H1 (cell line): ENCODE measurements at places on chromosomes 7 and 10.

- no peaks in the 10 kb centered on the region for H3K27me3 ChIP-seq
- no peaks in the 10 kb centered on the region for H3K36me3 ChIP-seq
- H3K4me3 ChIP-seq, result no peak overlapping the region
- no peak for DNase-seq
Observed at GRCh38 chr10:133127291-133128125, 32.5 kb upstream of the KNDC1 start.

GRCh38 chr10:45380903-45381620 is 7.0 kb downstream of the ALOX5 start:
- no peaks in the 10 kb centered on the region for H3K27me3 ChIP-seq
- no peak for DNase-seq
- H3K4me3 ChIP-seq, result no peak overlapping the region
- H3K36me3 ChIP-seq, result no peaks in the 10 kb centered on the region
- H3K4me1 ChIP-seq, result no peaks in the 10 kb centered on the region

DNA sequence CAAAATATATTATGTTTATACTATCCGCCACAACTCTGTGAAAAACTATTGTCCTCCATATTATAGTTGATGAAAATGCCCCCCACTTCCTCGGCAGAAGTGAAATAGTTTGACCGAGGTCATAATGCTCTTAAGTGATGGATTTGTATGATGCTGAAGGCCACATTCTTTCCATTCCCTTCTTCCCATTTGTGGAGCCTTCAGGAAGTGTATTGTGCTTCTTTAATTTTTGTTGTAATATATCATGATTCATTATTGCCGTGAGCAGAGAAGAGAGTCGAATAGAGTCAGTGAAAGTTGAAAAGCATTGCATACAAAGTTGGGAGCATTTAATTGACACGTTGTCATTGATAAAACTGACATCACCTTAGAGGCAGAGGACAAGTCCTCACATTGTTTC is 460.3 kb downstream of the SUGCT start:
- H3K36me3 ChIP-seq, result no peaks in the 10 kb centered on the region
- no peaks in the 10 kb centered on the region for H3K4me1 ChIP-seq
- H3K27ac ChIP-seq, result no peak overlapping the region

GRCh38 chr10:84562592-84562991 is 234.2 kb downstream of the CCSER2 start:
- no peak overlapping the region for H3K4me3 ChIP-seq
- H3K36me3 ChIP-seq, result no peaks in the 10 kb centered on the region
- DNase-seq, result no peak
- H3K4me1 ChIP-seq, result peaks cover 3% of the 10 kb centered on the region

DNA sequence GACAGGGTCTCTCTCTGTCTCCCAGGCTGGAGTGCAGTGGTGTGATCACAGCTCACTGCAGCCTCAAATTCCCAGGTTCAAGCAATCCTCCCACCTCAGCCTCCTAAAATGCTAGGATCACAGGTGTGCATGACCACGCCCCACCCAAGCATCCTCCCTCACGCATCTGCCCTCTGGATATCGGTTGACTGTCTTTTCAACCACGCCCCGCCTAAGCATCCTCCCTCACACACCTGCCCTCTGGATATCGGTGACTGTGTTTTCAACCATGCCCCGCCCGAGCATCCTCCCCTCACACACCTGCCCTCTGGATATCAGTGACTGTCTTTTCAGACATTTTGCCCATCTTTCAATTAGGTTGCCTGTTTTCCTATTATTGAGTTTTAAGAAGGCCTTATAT is 140.5 kb downstream of the MAD1L1 start:
- H3K4me1 ChIP-seq, result no peaks in the 10 kb centered on the region
- no peak overlapping the region for H3K4me3 ChIP-seq
- no peak overlapping the region for H3K27ac ChIP-seq

DNA sequence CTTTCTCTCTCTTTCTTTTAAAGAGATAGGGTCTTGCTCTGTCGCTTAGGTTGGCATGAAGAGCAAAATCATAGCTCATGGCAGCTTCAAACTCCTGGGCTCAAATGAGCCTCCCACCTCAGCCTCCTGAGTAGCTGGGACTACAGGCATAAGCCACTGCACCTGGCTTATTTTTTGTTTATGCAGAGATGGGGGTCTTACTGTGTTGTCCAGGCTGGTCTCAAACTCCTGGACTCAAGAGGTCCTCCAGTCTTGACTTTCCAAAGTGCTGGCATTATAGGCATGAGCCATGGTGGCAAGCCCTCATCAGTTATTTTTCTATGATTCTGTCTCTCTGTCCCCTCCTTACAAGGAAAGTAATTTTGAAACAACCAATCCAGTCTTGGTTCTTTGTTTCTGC is 1.1 kb upstream of the BAG3 start:
- H3K4me3 ChIP-seq, result peak overlapping the region; percentile 93; the same call in 1 of the 2 replicates
- no peaks in the 10 kb centered on the region for H3K27me3 ChIP-seq
- H3K4me1 ChIP-seq, result peaks cover 2% of the 10 kb centered on the region
- H3K36me3 ChIP-seq, result no peaks in the 10 kb centered on the region
- H3K27ac ChIP-seq, result no peak overlapping the region
- no peak for DNase-seq

- no peaks in the 10 kb centered on the region for H3K4me1 ChIP-seq
- H3K36me3 ChIP-seq, result no peaks in the 10 kb centered on the region
- H3K27ac ChIP-seq, result no peak overlapping the region
- DNase-seq, result no peak
- H3K4me3 ChIP-seq, result no peak overlapping the region
Observed at GRCh38 chr7:77760809-77761453, 37.3 kb downstream of the TMEM60 start.

GRCh38 chr10:119687192-119688032 is 36.2 kb downstream of the BAG3 start:
- peak; percentile 94 for DNase-seq
- no peaks in the 10 kb centered on the region for H3K36me3 ChIP-seq
- peak overlapping the region; percentile 84 for H3K27ac ChIP-seq

GRCh38 chr10:48937796-48938195 is 1.8 kb downstream of the LRRC18 start:
- H3K4me3 ChIP-seq, result no peak overlapping the region
- H3K27me3 ChIP-seq, result no peaks in the 10 kb centered on the region; the same call in 1 of the 2 replicates
- H3K36me3 ChIP-seq, result no peaks in the 10 kb centered on the region
- no peaks in the 10 kb centered on the region for H3K4me1 ChIP-seq

DNA sequence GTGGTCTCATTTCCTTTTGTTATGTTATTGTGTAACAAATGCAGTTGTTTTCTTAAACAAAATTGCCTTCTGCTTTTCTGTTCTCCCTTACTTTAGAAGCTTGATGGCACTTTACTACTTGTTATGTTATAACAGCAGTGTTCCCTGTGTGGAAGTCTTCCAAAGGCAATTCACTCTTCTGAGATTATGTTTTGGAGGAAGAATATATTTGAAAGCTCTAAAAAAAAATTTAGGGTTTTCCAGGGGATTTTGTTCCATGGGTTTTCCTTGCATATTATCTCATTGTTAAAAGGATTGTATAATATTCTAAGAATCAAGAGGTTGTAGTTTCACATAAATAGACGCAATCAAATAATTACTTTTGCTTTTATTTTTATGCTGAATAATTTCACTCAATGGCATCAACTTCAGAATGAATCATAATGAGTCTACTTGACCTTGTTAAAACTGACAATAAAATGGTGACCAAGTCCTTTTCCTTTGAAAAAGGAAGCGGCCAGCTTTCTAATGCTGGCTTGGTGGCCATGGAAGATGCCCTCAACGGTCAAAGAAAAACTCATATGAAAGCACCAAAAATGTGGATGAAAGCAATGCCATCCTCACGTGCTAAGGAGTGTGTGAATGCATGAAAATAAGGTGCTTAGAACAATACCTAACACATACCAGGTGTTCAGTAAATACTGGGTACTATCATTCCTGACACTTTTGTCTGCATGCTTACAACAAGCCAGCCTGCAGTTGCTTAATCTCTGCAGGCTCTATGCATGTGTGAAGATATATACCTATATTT is 92.4 kb upstream of the KLF6 start:
- H3K4me1 ChIP-seq, result peaks cover 3% of the 10 kb centered on the region; the same call in 1 of the 2 replicates
- H3K4me3 ChIP-seq, result no peak overlapping the region
- H3K27ac ChIP-seq, result no peak overlapping the region
- DNase-seq, result no peak
- H3K36me3 ChIP-seq, result no peaks in the 10 kb centered on the region

DNA sequence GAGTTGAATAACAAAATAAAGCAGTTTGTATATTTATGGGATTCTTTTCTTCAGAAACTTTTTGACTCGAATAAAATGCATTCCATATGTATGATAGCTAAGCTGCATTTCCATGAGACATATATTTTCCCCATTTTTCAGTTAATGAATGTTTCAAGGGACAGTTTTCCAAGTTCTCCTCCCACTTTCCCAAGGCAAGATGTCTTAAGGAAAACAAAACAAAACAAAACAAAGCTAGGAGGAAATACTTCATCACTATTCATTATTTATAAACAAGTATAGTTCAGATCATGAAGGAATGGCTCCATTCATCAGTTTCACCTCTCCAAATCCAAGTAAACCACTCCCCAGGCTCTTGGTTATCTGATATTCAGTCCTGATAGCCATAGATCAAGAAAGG is 261.0 kb downstream of the WDR11 start:
- no peak overlapping the region for H3K27ac ChIP-seq
- no peaks in the 10 kb centered on the region for H3K36me3 ChIP-seq
- DNase-seq, result no peak
- peaks cover 7% of the 10 kb centered on the region; the same call in 1 of the 2 replicates for H3K4me1 ChIP-seq
- no peak overlapping the region for H3K4me3 ChIP-seq
- H3K27me3 ChIP-seq, result no peaks in the 10 kb centered on the region

- no peak for DNase-seq
- no peak overlapping the region for H3K27ac ChIP-seq
- H3K4me1 ChIP-seq, result no peaks in the 10 kb centered on the region
- no peaks in the 10 kb centered on the region for H3K27me3 ChIP-seq
Observed at GRCh38 chr10:112353046-112353445, 20.9 kb upstream of the ACSL5 start.

DNA sequence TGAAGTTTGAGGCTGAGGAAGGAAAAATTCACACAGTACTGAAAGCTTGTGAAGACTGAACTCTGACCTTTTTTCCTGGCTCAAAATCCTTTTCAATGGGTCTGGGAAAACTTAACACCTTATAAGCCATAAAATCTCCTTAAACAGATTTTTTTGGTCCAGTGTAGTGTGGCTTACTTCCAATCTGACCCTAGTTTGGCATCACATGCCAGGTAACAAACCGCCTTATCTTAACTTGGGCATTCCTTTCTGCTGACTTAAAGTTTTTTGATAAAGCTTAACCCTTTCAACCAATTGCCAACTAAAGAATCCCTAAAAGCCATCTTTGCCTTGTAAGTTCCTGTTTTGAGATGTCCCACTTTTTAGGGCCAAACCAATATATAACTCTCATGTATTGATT is 13.2 kb upstream of the ITPRID1 start:
- H3K36me3 ChIP-seq, result no peaks in the 10 kb centered on the region
- no peaks in the 10 kb centered on the region for H3K4me1 ChIP-seq
- H3K27ac ChIP-seq, result no peak overlapping the region
- no peak for DNase-seq
- no peak overlapping the region for H3K4me3 ChIP-seq

DNA sequence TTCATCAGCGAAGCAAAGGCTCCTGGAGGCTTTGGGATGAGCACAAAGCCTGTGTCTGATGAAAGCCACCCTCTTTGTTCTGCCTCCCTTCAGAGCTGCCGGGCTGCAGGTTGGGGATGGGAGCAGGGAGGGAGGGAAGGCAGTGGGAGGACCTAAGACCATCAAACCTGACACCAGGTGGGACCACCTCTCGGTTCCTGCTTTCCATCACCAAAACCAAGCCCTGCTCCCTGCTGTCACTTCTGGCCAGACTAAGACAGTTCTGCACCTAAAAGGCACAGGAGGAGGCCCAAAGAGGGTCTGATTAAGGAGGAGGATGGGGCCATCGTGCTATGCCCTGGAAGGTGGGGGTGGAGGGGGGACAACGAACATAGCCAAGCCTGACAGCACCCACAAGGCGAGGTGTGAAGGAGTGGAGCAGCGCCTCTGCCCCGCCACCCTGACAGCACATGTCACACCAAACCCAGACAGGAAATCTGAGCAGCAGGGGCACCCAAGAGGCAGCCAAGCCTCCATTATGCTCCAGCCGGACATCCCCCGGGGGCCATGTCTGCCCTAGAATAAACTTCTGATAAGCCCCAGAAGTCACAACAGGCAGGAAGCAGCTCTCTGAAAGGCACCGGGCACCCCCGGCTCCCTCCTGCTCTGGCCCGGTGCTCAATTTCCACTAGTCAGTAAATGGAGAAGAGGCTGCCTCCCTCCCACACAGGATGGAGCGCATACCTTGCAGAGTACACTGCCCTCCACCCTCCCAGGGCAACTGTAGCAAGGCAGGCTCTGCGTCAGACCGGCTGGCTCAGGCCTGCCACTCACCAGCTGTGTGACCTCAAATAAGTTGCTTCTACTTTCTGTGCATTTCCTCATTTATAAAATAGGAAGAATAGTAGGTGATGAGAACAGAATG is 48.9 kb downstream of the DLG5 start:
- H3K27me3 ChIP-seq, result no peaks in the 10 kb centered on the region
- H3K4me1 ChIP-seq, result peaks cover 32% of the 10 kb centered on the region
- DNase-seq, result peak; percentile 85
- H3K27ac ChIP-seq, result peak overlapping the region; percentile 42; the same call in 1 of the 2 replicates

GRCh38 chr10:43925793-43926192 is 277.1 kb upstream of the ZNF32 start:
- H3K4me3 ChIP-seq, result no peak overlapping the region
- no peak overlapping the region for H3K27ac ChIP-seq
- H3K36me3 ChIP-seq, result no peaks in the 10 kb centered on the region
- no peaks in the 10 kb centered on the region for H3K27me3 ChIP-seq
- no peak for DNase-seq
- H3K4me1 ChIP-seq, result no peaks in the 10 kb centered on the region

DNA sequence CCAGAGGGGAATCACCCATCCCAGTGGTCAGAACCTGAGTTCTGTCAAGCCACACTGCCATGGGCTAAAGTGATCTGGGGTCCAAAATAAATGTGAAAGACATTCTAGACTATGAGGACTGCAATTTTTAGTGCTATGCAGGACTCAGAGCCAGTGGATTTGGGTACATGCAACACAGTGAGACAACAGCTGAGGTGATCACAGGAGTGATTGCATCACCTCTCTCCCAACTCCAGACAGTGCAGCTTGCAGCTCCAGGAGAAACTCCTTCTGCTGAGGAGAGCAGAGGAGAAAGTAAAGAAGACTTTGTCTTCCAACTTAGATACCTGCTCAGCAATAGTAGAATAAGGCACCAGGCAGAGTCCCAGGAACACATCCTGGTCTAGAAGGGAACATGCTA is 682.0 kb upstream of the POT1 start:
- H3K36me3 ChIP-seq, result no peaks in the 10 kb centered on the region
- no peaks in the 10 kb centered on the region for H3K27me3 ChIP-seq
- DNase-seq, result no peak
- no peak overlapping the region for H3K4me3 ChIP-seq
- H3K4me1 ChIP-seq, result no peaks in the 10 kb centered on the region

DNA sequence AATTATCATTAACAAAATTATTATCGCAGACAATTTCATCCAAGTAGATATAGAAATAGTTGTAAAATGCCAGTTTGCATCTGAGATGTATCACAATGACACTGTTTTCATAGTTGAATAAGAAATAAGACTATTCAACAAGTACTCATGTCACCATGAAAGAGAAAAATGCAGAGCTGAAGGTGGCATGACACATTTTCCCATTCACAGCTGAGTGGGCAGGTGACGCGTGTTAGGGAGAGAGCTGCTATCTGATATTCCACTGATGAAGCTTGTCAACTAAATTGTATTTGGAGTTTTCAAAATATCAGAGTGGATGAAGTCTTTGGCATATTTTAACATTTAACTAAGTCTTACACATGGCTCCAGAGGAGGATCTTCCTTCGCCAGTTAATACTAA is 70.3 kb upstream of the HDAC9 start:
- peaks cover 4% of the 10 kb centered on the region; the same call in 1 of the 2 replicates for H3K4me1 ChIP-seq
- no peak for DNase-seq
- no peaks in the 10 kb centered on the region for H3K36me3 ChIP-seq
- H3K4me3 ChIP-seq, result no peak overlapping the region
- H3K27me3 ChIP-seq, result no peaks in the 10 kb centered on the region

GRCh38 chr7:80225361-80225760 is 90.7 kb downstream of the GNAI1 start:
- no peaks in the 10 kb centered on the region for H3K27me3 ChIP-seq
- no peaks in the 10 kb centered on the region for H3K36me3 ChIP-seq
